Substantia nigra (tissue), 51 donors: ENCODE measurements at places on chromosomes 4 and X.

DNA sequence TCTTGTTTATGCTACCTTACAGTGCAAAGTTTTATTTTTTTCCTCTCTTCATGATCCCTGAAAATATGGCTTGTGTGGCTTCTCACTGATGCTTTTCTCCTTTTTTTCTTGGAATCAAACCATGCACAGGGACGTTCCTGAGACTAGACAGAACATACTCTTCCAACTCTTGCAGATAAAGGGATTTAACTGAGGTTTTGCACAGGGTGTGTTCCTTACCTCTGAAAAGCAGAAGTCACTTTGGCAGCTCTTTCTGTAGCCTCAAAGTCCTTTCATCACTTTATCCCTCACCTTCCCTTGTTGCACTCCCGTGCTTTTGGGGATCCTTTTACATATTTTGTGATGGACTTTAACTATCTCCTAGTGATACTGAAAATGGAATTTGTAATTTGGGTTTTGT, 300.1 kb downstream of the SPRY1 start:
- no peak for DNase-seq

- DNase-seq = no peak
Measured at GRCh38 chrX:68387776-68388175, 45.5 kb downstream of the OPHN1 start.

GRCh38 chrX:25039036-25039435, 23.3 kb upstream of the ARX start:
- DNase-seq = no peak

GRCh38 chr4:48681856-48682255, 98.2 kb downstream of the FRYL start:
- no peak for DNase-seq

DNA sequence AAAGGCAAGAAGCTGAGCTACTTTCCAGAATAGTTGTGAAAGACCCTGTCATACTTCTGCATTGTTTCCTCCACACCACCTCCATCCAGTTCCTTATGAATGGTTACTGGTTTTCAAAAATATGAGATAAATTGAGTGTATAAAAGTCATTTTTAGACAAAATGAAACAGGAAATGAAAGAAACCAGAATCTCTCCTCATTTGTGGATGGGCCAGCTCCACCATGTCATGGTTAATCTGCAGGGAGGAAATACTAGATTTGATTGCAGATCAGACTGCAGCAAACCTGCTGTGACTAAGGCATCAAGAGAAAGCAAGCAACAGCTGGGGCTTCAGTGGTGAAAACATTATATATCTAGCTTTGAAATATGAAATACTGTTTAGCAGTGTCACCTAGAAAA, 23.8 kb downstream of the F9 start:
- no peak for DNase-seq

- peak; percentile 10 for DNase-seq
Measured at GRCh38 chrX:49165901-49166881, 3.6 kb downstream of the MAGIX start.

GRCh38 chr4:20301161-20301560, 49.5 kb downstream of the SLIT2 start:
- no peak for DNase-seq

- DNase-seq = no peak
Measured at GRCh38 chrX:31154946-31155345, 83.1 kb upstream of the FTHL17 start.

DNA sequence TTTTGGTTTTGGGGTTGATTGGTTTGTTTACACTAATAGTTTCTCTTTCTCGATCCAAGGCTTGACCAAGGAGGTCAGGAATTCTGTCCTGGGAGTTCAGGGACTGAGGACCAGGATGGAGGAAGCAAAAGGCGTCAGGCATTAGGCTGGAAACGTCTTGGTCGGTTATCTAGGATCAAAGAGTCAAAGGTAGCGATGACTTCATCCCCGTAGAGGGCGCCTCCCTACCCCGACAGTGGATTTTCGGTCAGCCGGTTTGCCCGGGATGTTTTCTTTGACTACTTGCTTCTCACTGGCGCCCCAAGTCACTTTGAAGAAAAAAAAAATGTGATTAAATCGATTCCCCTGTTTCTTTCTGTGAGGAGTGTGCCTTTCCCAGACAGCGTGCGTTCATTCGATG, 980 bp upstream of the FHDC1 start:
- DNase-seq = no peak

GRCh38 chr4:4613641-4614286, 71.9 kb upstream of the STX18 start:
- no peak for DNase-seq

DNA sequence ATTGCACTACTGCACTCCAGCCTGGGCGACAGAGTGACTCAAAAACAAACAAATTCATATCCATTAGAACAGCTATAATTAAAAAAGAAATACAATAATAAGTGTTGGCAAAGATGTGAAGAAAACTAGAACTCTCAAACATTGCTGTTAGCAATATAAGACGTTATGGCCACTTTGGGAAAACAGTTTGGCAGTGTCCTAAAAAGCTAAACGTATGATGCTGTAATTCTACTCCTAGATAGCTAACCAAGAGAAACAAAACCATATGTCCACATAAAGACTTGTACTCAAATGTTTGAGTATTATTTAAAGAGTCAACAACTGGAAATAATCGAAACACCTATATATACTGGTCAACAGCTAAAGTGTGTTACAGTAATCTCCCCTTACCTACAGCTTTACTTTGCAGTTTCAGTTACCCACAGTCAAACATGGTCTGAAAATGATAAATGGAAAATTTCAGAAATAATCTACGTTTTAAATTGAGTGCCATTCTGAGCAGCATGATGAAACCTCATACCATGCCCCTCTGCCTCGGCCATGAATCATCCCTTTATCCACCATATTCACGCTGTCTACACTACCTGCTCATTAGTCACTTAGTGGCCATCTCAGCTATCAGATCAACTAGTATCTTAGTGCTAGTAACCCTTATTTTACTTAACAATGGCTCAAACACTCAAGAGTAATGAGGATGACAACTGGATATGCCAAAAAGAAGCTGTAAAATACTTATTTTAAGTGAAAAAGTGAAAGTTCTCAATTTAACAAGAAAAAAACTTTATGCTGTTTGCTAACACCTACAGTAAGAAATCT, 4.9 kb downstream of the ELF2 start:
- DNase-seq = no peak

DNA sequence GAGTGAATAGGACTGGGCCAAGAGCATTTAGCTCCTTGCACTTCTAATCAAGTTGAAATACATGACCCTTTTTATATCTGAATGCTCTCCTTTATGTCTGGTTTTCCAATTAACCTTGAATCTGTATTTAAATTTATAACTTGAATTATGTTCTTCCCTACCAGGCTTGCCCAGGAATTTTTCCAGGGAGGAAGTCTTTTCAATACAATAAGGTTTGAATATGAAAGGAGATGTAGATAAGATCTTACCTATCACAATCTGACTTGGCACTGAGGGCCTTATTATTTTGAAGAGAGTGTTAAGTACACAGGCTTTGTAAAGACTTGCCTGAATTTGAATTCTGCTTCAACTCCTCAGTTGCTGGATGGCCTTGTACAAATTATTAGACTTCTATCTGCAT, 555.7 kb downstream of the PCDH7 start:
- no peak for DNase-seq

- DNase-seq = no peak
Measured at GRCh38 chr4:169660929-169661328, 40.6 kb downstream of the CLCN3 start.

DNA sequence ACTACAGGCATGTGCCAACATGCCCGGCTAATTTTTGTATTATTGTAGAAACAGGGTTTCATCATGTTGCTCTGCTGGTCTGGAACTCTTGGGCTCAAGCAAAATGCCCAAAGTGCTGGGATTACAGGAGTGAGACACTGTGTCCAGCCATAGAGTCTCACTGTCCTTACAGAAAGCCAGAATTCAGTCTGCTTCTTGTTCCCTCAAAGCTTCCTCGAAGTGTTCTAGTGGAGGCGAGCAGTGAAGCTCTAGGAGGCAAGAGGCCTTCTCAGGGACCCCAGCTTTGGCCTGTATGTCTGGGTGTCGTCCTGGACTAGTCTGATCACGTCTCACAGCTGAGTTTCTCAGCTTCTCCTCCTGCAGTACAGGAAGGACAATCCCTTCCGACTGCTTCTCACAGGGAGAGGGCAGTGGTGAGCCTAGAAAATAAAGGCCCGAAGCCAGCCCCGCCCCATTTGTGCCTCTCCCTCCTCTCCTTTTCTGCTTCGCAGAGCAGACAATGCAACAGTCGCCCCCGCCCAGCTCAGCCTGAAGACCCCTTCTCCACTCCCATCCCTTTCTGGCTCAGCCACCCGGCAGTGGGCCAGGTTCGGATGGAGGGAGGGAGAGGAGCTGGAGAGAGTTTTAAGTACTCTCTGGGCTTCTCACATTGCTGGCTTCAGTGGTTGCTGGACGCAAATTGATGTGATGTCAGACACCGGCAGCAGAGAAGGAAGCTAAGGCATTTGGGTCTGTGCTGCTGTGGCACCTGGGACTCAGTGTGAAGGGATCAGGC, 11.1 kb upstream of the FAM3A start:
- peak; percentile 39 for DNase-seq

GRCh38 chr4:78100060-78100459, 42.9 kb downstream of the FRAS1 start:
- DNase-seq = no peak

DNA sequence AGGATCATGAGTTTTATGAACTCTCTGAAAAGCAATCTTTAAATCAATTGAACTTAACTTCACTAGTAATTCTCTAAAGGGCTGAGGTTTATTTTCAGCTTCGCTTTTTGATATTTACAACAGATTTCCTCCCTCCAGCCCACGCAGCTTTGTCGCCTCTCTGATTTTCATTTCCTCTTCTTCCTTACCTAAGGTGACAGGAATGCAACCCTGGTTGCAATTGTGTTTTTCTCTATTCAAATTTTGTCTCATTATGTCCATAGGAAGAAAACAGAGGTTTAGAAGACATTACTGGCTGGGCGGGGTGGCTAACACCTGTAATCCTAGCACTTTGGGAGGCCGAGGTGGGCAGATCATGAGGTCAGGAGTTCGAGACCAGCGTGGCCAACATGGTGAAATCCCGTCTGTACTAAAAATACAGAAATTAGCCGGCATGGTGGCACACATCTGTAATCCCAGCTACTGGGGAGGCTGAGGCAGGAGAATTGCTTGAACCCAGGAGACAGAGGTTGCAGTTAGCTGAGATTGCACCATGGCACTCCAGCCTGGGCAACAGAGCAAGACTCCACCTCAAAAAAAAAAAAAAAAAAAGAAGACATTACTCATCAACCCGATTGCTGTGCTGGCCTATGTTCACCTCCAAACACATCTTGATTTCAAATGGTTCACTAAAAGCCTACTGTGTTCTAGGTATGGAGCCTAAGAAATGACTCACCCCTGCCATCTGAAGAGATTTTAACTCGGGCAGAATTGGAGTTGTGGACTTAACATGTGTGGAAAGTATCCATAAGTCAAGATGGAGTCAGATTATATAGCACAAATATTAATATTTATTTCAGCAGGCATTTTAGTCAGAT, 36.8 kb downstream of the VSIG4 start:
- DNase-seq = no peak

DNA sequence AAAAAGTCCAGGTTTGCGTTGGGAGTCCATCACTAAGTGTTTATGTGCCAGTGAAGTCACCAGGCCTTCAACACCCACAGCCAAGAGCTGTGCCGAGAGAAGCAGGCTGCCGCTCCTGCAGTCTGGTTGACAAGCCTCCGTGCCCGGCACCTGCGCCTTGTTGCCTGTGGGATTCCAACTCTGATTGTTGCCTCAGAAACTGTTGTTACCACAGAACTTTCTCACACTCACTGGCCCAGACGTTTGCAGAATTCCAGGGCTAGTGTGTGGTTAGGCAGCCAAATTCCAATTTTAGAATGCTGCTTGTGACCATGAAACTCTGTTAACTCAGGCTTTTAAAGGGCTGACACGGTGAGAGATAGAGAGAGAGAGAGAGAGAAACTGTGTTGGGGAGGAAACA, 119.5 kb upstream of the LIMCH1 start:
- peak; percentile 20 for DNase-seq

- DNase-seq = no peak
Measured at GRCh38 chrX:68912113-68912512, 83.3 kb downstream of the EFNB1 start.

- no peak for DNase-seq
Measured at GRCh38 chr4:74536557-74536956, 91.6 kb downstream of the AREG start.

- DNase-seq = no peak
Measured at GRCh38 chr4:73828956-73829355, 7.5 kb upstream of the CXCL6 start.

GRCh38 chrX:119552508-119552907, 12.7 kb downstream of the STEEP1 start:
- DNase-seq = no peak

GRCh38 chr4:74189331-74190043, 31.6 kb downstream of the MTHFD2L start:
- DNase-seq = no peak

GRCh38 chrX:68947882-68948605, 119.2 kb downstream of the EFNB1 start:
- DNase-seq = no peak

- no peak for DNase-seq
Measured at GRCh38 chrX:39985551-39985950, 112.2 kb downstream of the BCOR start.

GRCh38 chr4:40134206-40134917, 62.5 kb upstream of the RHOH start:
- DNase-seq = no peak

- no peak for DNase-seq
Measured at GRCh38 chr4:168981942-168982341, 28.1 kb downstream of the CBR4 start.

DNA sequence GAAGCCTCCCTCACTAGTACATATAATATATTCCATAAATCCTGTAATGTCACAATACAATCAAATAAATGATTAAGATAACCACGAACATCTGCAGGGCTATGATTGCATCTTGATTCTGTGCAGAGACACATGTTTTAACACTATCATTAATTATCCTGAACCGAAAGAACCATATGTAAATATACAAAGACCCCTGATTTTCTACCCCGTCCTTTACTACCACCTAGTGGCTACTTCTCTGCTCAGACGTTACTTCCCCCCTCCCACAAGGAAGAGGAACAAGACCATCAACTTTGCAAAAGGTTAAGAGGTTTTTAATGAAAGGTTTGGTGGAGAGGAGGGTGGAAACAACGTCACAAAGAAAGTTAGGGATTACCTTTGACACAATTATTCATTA, 134.0 kb downstream of the COL4A6 start:
- no peak for DNase-seq
